Tongue (tissue), 3 donors: ENCODE measurements at places on chromosomes 1 and 21. TPM values are rescaled to one million over a fixed set of nuclear protein-coding genes. Genes with fewer than 3 reads are reported as not detected.

DNA sequence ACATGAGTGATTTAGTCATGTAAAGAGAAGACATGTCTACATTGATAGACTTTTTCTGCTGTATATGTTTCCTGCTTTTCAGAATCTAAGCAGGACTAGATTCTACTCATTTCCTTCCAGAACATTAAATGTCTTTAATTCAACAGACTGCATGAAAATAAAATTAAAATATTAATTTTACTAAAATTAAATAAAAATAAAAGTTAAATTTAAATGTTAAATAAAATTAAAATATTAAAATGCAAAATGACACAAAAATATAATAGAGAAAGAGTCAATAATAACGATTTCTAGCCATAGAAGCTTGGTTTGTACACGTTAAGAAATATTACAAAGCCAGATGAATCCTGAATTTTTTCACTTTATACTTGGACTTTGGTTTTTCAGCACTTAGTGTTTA lies 552.8 kb upstream of the NR5A2 start:
- DNase-seq: no peak

RHBDL2 gene
- 1.6 TPM for total RNA-seq

DAP3 gene
- total RNA-seq: 78.6 TPM

DNA sequence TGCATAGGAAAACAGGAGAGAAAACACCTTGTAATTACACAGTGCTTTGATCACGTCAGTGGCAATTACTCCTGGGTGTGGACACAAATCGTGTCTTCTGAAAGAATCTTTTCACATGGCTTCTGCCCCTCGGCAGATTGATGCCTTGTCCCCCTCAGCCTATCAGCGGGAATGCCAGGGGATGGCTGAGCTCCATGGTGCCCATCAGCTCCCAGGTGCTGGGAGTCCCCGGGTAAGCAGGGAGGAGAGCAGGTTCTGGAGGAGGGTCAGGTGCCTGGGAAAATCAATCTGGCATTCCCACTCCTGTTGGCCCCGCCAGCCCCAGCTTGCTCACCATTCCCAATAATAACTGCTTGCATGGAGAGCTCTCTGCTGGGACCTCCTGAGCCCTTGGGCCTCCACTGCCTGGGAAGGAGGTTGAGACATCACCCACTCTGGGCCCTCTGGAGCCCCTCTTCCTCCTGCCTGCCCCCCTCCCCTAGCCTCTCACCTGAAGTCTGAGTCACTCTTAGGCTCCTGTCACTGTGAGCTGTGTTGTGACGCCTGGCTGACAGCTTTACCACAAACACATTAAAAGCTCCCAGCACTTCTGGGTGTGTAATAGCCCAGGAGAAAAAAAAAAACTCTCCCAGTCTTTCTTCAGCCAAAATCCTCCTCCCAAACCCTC lies 4.9 kb downstream of the CAMK2N1 start:
- no peak for DNase-seq

DNA sequence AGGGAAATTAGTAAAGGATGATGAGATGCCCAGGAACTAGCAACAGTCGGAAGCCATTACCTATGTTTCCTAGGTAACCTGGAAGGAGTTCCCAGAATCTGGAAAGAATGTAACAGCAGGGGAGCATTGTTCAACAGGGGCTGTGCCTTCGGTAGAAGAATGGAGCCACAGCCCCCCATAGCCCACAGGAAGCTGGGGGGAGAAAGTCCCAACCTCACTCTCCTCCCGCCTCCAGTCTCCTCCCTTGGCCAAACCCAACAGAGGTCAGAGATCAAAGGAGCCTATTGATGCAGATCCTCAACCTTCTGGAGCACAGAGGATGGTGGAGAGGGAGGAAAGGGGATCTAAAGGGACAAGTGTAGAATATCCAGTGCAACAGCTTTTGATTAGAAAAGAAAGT lies 131.5 kb upstream of the SLC44A3 start:
- DNase-seq: no peak

- no peak for DNase-seq
These were observed 9.8 kb downstream of the MRPS14 start for GRCh38 chr1:175013445-175013844.

DNA sequence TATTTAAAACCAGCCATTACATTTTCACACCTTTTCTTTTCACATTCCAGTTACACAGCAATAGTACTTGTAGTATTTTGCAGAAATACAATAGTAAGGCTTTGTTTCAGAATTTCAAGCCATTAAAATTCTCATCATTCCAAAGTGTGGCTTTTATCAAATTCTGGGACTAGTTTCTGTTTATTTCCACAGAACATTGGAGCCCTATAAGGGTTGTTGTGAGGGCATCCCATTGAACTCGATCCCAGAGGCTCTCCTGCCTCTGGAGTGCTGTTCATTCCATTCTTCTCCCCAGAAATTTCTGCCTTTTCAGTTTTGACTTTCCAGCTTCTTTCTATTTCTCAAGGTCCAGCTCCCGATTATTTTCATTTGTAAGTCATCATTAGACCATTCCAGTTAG lies 645.5 kb downstream of the ADGRL2 start:
- no peak for DNase-seq

- DNase-seq: no peak
These were observed 23.7 kb downstream of the WARS2 start for GRCh38 chr1:119116725-119117124.

TRIM17 gene
- not detected for total RNA-seq

DNA sequence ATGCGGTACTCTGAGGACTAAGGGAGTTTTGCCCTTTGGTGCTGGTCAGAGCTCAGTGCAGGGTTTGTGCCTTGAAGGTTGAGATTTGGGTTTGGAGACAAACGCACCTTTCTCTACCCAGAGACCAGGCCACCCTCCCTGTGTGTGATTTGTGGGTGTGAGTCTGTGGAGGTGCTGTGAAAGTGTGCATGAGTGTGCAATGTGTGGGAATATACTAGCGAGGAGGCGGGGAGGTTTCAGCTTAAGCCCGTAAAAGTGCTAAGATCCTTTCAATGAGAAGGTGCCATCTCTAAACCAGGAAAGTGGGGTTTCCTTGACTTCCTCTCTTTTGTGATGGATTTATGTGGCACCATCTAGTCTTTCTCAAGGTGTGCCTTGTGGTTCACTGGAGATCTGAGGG lies 225.7 kb downstream of the HHAT start:
- DNase-seq: no peak

DNA sequence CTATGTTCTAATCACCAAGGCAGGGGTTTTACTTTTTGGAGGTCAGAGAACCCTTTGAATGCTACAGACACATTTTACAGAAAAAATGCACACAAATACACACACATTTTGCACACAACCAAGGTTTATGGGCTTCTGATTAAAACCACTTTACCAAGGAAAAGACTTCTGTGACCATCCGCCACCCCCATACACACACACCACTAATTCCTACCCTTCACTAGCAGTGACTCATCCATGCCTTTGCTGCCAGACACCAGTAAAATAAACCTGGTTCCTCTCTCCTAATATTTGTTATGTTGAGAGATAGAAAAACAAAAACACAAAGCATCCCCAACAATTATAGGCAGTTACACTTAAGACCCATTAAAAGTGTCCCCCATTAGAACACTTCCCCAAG lies 12.9 kb downstream of the PIGM start:
- no peak for DNase-seq

DNA sequence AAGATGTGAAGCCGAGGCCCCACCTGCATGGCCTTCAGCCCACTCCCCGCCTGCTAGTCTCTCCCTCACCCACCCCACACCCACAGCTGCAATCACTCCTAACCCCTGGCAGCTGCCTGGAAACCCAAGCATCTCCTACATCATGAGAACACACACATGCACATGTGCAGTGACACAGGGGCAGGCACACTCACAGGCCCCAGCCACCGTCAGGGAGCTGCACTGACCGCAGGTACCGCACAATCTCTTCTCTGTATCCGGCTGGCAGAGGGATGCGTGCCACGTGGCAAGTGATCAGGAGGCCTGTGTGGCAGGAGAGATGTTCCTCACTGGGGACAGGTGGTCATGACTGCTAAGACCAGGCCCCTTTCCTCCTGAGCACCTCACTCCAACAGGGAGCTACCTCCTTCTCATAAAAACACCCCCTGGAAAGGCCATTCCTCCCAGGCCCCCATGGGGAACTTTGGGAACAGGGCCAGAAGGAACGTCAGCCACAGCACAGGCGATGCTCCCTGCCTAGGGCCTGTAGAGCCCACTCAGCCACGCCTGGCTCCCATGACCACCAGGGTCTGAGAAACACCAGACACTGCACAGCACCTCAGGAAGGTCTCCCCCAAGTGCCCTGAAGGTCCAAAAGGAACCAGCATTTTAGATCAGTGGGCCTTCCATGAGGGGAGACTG lies 6.0 kb downstream of the LSS start:
- peak; percentile 44 for DNase-seq

GRCh38 chr1:918843-919242 lies 4.9 kb upstream of the SAMD11 start:
- no peak for DNase-seq
